ENCODE measurements at places on chromosomes 11 and 22.

DNA sequence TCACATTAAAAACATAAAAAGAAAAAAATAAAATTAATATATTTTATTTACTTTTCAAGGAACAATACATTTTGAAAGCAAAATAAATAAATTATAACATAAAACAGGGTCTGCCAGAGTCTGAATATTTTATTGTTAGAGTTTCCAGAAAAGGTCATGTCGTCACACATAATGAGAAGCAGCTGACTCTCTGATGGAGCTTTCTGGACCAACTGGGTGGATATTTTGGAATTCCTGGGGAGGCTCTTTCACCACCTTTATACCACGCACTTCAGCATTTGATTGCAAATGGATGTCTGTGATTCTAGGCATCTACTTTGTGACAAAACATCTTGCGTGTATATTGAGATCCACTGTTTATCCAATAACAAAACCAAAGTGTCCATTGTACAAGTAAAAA is 455.0 kb upstream of the CCDC179 start:
- DNase-seq, result no peak

- no peak for DNase-seq
These were observed 167.9 kb downstream of the NTM start for GRCh38 chr11:131538322-131538721.

DNA sequence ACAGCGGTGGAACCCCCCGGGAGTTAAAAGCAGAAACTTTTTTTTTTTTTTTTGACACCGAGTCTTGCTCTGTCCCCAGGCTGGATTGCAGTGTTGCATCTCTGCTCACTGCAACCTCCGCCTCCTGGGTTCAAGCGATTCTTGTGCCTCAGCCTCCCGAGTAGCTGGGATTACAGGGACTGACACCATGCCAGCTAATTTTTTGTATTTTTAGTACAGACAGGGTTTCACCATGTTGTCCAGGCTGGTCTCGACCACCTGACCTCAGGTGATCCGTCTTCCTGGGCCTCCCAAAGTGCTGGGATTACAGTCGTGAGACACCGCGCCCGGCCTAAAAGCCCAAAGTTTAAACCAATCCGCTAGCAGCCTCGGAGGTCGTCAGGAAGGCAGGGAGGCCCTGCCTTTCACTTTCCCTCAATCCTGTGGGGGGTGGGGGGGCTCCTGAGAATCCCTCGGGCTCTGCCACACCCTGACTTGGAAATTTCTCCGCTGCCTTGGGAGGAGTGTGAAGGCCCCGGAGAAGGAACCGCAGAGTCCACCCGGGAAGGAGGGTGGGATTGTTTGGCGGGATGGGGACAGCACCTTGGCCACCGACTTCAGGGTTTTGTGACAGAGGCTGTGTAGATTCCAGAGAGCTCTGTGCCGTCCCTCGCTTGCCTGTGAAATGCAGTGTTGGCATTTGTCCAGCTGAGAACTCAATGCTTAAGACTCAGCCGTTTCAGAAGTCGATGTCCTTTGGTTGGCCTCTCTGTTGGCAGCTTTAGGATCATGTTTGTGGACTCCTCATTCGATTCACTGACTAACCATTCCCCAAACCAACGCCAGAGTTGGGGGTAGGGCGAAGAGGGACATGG is 1.0 kb downstream of the ARHGAP8 start:
- no peak for DNase-seq

- DNase-seq, result peak; percentile 89
These were observed 88.1 kb downstream of the KCNQ1 start for GRCh38 chr11:2532704-2533586.

DNA sequence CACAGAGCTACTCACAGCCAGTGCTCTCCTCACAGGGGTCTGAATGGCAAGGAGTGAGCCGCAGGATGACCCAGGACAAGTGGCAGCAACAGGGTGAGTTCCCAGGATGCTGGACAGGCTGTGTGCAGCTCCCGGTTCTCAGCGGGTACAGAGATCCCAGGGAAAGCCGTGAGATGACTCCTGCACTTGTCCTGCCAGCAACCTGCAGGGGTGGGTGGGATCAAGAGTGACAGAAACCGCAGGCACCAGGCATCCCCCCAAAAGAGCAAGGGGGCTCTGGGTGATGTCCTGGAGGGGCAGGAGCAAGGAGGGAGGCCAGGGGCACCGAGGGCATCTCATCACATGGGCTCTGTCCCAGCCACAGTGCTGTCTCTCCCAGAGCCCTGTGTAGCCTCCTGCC is 15.9 kb upstream of the PRODH start:
- no peak for DNase-seq

GRCh38 chr22:20635227-20635591 is 127.8 kb downstream of the MED15 start:
- DNase-seq, result no peak

DNA sequence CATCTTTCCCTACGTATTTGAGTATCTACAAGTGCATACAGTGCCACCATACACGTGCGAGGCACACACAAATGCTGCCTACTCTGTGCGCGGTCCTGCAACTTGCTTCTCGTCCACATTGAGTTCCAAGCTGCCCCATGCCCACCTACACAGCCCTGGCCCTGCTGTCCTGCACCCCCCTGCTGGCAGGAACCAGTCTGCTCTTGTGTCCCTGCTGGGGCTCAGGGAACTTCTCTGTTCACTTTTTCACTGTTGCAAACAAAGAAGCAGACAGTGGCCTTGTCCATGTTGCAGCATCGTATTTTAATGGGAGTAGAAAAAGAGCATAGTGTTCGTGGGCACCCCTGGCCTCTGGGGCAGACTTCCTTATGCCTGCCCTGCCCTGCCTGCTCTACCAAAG is 14.0 kb downstream of the CPT1A start:
- no peak for DNase-seq

DNA sequence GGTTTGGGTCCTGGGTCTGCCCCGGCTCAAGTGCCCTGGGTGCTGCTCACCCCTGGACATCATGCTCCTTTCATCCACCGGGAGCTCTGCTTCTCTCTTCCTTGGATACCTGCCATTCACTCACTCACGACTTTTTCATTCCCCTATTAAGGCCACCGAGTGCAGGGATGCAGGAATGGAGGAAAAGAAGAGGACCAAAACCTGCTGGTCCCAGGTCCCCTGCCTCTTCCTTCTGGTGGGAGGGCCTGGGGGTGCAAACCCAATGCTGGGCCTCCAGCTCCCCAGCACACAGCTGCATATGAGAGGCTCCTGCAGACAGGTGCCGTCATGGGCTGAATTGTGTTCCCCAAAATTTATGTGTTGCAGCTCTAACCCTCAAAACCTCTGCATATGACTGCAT is 36.8 kb upstream of the MYEOV start:
- no peak for DNase-seq

DNA sequence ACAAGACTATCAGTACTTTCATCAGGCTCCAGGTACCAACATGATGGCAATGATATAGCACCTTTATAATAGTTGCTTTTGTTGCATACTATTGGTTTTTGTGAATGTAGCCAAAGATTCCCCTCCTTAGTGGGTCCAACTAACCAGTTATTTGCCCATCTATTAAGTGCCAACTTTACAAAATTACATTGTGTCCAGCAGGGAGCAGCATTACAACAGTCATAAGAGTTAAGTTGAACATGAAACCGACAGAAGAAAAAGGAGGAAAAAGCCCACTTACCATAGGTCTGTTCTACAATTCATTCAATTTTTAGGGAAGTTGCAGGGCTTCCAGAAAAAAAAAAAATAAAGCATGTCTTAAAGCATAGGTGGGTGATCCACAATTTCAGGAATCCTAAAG is 21.6 kb downstream of the IMMP1L start:
- DNase-seq, result no peak

DNA sequence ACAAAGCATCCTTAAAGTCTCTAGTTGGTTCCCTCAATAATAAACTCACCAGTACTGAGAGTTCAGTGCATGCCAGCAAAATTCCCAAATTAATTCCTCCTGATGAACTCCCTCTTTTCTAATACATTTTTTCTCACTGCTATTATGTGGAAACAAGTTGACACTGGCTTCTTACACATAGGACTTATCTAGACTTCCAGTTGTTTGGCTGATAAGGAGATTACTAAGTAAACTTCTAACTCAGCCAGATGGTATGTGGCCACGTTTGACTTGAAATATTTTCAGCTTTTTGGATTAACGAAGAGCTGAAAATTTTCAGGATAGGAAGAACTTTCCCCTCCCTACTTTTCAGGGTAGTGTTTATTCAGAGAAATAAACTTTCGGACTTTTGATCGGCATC is 1154.2 kb upstream of the TENM4 start:
- no peak for DNase-seq

GRCh38 chr11:117879516-117880480 is 3.3 kb upstream of the FXYD6 start:
- DNase-seq, result no peak

DNA sequence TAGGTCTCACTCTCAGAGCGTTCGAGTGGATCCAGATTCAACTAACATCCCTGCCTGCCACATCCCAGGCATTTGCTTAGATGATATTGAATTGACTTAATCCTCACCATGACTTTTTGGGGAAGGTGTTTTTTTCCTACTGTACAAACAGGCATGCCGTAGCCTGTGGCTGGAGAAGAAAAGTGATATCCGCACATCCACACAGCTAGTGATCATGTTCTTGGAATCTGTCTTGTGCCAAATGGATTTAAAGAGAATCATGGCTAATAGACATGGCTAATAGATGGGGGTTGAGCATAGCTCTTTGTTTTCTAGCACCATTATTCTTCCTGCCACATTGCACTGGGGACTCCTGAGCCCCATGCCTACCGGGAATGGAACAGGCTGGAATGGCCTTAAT is 82.1 kb upstream of the THY1 start:
- DNase-seq, result no peak

DNA sequence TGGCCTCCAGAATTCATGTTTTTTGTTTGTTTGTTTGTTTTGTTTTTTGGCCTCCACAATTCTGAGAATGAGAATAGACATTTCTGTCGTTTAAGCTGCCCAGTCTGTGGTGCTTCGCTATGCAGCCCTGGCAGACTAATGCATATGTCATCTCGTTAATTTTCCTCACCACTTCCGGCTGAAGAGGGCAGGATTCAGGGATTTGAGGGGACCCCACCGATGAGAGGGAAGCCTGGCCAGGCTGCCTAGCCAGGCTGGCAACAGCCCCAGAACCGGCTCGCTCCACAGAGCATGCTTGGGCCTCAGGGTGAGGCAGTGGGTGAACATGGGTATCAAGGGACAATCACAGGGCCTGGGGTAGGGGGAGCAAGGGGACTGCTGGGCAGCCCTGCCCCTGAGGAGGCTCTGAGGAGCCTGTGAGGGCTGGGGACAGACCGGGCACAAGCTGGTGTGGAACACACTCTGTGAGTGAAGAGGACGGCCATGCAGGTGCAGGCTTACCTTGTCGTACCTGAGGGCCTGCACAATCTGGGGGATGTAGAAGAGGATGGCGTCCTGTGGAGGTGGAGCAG is 47.8 kb upstream of the SERPIND1 start:
- no peak for DNase-seq

- DNase-seq, result no peak
These were observed 35.7 kb downstream of the CD44 start for GRCh38 chr11:35174666-35175065.

Data from GM10248 (cell line).